ENCODE measurements at places on chromosomes 5 and 9. TPM values are rescaled to one million over a fixed set of nuclear protein-coding genes. Genes with fewer than 3 reads are reported as not detected.

DNA sequence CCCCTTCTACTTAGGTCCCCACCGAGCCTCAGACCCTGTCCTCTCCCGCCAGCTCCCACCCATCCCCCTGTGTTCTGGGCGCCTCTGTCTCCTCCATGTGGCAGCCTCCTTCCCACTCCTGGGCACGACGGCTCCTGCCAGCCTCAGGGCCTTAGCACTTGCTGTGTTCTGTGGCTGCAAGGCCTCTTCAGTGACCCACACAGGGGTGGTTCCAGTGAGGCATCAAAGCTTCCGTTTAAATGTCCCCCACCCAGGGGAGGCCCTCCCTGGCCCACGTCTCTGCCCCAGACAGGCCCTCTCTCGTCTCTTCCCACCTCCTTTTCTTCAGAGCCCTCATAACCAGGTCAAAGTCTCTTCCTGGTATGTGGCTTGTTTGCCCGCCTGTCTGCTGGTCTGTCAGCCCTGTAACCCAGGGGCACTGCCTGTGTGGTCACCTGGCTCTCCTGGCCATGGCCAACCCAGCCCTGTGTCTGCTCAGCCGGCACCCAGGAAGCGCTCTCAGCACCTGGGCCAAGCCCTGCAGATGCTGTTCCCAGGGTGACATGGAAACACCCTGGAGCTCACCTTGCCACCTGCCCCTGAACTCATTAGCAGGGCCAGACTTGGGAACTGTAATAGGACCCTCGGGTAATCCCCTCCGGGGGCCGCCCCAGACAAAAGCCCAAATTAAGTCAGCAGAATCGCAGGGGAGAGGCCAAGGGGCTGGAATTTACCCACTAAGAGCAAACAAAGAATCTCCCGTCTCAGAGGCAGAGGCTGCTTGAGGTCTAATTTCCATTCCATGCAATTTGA is 33.7 kb downstream of the LHX3 start:
- no peak overlapping the region for H3K4me3 ChIP-seq
- no peaks in the 10 kb centered on the region for H3K4me1 ChIP-seq
- no peaks in the 10 kb centered on the region for H3K36me3 ChIP-seq
- H3K27ac ChIP-seq: no peak overlapping the region
- peaks cover 2% of the 10 kb centered on the region for H3K27me3 ChIP-seq

DNA sequence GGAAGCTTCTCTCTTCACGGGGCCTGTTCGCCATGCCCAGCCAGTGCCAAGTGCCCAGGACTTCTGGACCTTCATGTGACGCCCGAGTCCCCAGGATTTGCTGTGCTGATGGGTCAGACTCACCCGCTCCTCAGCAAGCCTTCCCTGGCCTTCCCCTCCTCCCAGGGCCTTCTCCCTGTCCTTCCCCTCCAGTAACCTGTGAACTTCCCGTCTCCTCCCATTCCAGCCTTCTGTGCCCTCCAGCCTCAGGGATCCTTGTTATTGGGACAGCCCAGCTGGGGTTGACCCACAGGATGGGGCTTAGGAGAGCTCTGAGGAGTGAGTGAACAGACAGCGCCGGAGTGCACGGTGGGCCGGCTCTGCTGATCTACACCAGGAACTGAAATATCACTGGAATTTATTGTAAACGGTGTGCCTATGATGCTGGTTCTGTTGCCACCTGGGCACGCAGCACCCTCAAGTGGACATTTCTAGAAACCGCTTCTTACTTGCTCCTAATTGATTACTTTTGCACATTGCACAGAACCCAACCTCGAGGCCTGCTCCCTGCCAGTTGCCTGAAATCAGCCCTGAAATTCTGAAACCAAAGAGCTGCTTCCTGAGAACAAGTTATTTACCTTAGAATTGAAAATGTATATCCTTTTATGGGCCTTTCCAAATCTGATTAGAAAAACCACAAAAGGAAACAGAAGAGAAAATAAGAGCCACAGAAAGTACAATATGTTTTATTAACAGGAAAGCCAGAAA is 1.5 kb downstream of the SPAAR start:
- H3K4me3 ChIP-seq: no peak overlapping the region
- peaks cover 43% of the 10 kb centered on the region for H3K4me1 ChIP-seq
- no peaks in the 10 kb centered on the region for H3K36me3 ChIP-seq

DNA sequence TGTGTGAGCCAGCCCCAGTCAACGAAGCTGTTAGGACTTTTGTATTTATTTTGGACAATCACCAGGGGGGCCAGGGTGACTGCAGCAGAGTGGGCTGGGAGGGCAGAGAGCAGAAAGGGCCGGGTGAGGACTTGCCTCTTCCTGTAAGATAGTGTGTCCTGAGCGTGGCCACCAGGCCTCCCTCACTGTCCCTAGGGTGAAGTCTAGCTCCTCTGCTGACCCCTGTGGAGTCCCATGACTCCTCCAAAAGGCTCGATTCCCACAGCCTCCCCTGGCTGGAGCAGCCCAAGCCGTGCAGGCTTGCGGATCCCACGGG is 147.8 kb downstream of the RXRA start:
- H3K36me3 ChIP-seq: no peaks in the 10 kb centered on the region
- no peak overlapping the region for H3K4me3 ChIP-seq
- DNase-seq: no peak
- H3K4me1 ChIP-seq: peaks cover 2% of the 10 kb centered on the region
- peak overlapping the region; percentile 38 for H3K27ac ChIP-seq

Gene HTR4
- total RNA-seq: 2.4 TPM

GRCh38 chr5:60779466-60779865 is 64.6 kb downstream of the ELOVL7 start:
- H3K4me3 ChIP-seq: no peak overlapping the region
- no peaks in the 10 kb centered on the region for H3K27me3 ChIP-seq
- DNase-seq: no peak
